Activated T-helper 17 cell treated with anti-CD3 and anti-CD28 coated beads, Interleukin-2, amount 50 U/mL, for 72 hours (primary cell): ENCODE measurements at places on chromosomes 1 and 21. TPM values are rescaled to one million over a fixed set of nuclear protein-coding genes. Genes with fewer than 3 reads are reported as not detected.

DNA sequence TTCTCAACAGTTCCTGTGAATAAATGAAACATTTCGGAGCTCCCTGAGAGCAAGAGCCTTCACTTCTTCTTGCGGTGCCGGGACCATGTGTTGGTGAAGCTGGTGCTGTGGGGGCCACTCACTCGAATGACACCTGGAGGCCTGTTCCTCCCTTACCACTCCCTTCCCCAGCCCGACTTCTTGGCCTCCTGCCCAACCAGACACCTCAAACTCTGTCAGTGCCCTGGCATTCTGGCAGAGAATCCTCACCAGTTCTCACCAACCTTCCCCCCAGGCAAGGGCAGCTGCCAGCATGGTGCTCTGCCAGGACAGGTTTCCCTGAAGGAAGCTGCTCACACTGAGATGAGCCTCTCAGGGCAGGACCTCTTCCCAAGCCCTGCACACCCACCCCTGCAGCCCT lies 68.3 kb downstream of the MPZL1 start:
- no peak for ATAC-seq

GRCh38 chr1:5239911-5240310 lies 585.5 kb downstream of the AJAP1 start:
- no peak for ATAC-seq

DNA sequence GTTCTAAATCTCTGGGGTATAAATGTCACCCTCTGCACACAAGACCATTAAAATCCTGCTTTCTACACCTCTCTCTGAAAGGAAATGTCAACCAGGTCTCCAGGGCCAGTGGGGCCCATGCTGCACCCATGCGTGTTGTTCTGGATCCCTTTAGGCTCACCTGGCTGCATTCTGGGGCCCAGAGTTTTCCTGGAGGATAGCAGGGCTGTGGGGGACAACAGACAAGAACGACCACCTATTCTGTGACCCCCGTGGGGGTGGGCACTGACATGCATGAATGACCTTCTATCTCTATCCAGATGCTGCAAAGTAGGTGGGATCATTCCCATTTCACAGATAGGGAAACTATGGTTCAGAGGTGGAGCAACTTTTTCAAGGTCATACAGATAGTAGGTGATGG lies 41.6 kb downstream of the TNNT2 start:
- no peak for ATAC-seq

FAM72B gene
- total RNA-seq: 22.9 TPM

GRCh38 chr1:117657949-117658660 lies 52.3 kb downstream of the TENT5C start:
- ATAC-seq: no peak

DNA sequence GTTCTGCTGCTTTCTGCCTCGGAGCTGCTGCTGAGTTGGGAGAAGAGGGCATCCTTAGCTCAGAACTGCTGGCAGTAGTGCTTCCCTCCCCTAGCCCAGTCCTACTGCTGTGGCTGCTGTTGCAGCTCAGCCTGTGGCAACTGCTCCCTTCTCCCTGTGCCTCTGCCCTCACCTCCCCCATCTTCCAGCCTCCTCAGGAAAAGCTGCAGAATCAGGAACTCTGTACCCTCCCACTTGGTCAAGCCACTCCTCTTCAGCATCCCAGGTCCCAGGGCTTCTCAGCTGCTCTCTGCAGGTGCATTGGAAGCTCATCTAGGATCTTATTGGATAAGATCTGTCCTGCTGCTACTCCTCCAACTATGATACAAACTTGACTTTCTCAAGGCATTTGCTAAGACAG lies 316.7 kb downstream of the BRINP2 start:
- no peak for ATAC-seq

DNA sequence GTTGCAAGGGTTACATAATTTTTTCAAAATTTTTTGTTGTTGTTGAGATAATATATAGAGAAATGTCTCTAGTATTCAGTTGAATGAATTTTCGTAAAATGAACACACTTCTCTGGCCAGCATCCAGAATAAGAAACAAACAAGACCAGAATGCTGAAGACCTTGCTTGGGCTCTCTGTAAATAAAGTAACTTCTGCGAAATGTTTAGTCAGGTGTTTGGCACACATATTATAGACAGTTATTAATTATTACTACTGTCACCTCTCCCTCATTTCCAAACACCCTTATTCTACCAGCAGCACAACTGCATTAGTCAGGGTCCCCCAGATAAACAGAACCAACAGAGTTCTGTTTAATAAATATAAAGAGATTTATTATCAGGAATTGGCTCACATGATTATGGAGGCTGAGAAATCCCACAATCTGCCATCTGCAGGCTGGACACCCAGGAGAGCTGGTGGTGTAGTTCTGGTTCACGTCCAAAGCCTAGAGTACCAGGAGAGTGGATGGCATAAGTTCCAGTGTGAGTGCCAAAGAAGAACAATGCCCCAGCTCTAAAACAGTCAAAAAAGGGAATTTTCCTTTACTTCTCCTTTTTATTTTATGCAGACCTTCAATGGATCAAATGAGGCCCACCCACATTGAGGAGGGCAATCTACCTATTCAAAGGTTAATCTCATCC lies 44.1 kb upstream of the KCND3 start:
- no peak for ATAC-seq

RHD gene
- not detected for total RNA-seq

DNA sequence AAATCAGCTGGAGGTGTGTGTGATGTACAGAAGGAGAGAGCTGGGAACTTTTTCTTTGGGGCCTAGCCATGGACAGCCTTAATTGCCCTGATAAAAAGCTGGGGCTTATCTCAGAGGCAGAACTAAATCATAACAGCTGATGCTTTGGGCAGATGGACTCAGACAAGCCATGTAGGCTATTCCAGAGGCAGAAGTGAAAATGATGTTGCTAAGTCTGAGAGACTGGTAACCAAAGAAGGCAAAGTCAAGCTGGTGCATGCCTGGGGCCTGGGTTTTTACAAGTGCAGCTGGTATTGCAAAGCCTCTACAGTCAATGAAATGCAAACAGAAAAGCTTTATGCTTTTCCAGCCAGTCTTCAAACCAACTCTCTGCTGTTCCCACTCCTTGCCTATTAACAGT lies 39.0 kb upstream of the LMX1A start:
- no peak for ATAC-seq

FCAMR gene
- not detected for total RNA-seq

- no peak for ATAC-seq
Observed at GRCh38 chr1:55706397-55706796, 491.2 kb upstream of the USP24 start.

DNA sequence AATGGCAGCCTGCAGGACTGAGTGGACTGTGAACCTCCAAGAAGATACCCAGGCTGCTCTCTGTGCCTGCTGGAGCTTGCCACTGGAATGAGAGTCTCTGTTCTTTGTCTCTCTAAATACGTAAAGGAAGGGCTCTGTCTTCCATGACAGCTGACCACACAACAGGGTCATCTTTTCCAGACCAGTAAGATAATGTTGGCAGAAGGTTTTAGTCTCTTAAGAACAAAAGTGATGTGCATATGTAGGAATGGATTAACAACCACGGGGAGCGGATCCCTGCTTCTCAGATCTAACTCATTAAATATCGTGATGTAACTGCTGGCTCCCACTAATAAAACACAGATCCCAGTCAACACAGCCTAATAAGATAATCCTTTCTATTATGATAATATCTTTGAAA lies 67.5 kb downstream of the MAP10 start:
- ATAC-seq: no peak

DNA sequence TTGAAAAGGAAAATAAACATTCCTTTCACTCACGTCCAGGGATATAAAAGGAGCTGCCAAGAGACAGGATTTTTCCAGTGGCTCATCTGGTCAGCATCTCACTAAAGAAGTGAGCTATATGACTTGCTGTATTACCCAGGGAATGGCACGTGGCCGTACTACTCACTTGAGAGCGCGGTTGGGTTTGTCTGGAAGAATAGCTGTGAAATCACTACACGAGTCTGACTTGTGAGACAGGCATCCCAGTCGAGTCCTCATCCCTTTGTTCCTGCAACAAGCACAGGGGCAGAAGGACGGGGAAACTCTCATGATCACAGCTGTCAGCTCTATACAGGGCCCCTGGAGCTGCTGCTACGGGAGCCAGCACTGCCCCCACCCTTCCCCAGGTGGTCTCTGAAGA lies 17.7 kb downstream of the RGS8 start:
- no peak for ATAC-seq

DNA sequence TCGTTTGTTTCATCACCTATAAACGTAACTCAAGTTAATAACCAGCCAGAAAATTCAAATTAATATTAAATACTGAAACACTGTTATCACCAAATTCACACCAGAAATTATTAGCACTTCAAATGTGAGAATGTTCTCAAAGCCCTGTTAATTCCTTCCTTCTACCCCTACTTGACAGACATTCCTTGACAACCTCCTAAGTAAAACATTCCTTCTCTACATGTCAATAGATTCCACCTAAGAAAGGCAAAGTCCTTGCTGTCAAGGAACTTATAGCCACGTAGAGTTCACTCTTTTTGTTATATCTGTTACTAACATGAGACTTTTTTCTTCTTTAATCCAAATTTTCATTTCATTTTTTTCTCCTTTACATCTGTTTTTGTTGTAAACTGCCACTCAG lies 441.5 kb downstream of the SMYD3 start:
- ATAC-seq: no peak

DNA sequence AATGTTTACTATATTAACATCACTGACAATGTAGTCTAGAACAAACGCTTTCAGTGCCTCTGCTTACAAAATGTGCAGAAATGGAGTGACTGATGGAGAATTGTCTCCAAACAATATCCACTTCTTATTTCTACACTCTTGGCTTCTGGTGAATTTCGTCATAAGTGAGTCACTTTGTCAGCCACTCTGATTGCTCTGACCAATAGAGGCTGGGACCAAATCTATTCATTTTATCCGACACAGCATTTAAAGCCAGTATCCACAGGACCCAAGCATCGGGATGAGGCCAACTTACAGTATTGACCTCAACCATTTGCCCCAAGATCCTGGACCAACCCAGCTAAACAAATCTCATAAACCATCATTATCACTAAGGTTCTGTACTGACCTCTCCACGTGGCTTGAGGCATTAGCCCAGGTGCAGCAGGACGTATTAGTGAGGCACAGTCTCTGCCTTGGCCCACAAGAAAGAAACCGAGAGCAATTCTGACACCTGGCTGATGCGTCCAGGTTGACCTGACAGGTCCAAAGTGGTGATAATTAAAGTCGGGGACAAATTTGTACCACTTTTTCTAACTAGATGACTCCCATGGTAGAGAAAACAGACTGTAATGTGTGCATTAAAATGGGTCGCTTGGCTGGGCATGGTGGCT lies 53.3 kb upstream of the ERO1B start:
- ATAC-seq: no peak

- no peak for ATAC-seq
Observed at GRCh38 chr1:242877229-242877628, 352.7 kb upstream of the PLD5 start.

GRCh38 chr1:26404641-26405040 lies 6.0 kb upstream of the LIN28A start:
- no peak for ATAC-seq

GRCh38 chr1:48654606-48655210 lies 122.0 kb downstream of the BEND5 start:
- no peak for ATAC-seq

CNR2 gene
- 0.04 TPM for total RNA-seq

- no peak for ATAC-seq
Observed at GRCh38 chr1:214550857-214551435, 456 bp downstream of the PTPN14 start.

GRCh38 chr1:2606396-2606880 lies 19.9 kb downstream of the PRXL2B start:
- ATAC-seq: no peak

DNA sequence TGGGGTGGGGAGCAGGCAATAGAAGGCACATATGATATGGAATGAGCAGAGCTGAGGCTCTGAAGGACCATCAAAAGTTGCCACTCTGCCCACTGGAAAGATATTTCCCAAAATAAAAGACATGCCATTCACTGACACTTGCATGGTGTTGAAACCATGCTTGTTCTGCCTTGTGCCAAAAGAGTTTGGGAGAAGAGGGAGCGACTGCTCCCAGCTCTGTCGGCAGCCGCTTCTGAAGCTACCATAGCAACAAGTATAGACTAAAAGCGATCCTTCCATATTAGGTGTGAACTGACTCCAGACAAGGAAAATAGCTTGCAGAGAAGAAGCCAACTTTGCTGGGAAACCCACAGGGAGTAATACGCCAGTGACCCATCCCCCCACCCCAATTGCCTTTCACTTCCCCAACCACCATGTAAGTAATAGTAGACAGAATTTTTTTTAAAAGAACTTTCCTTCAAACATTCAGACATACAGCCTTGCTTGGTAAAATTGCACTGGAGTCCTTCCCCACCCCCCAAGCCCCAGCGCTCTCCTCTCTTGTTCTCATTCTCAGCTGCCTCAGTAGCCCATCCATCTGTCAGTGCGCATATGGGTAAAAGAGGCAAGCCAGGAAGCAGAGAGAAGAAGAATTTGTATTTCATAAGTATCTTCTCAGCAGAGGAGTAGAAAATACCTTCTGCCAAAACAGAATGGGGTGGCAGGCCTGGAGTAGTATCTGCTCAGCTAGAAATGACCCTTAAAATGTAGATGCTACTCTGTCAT lies 263.7 kb downstream of the OMA1 start:
- ATAC-seq: no peak

GRCh38 chr1:33573661-33574060 lies 101.2 kb downstream of the ZSCAN20 start:
- no peak for ATAC-seq

DNA sequence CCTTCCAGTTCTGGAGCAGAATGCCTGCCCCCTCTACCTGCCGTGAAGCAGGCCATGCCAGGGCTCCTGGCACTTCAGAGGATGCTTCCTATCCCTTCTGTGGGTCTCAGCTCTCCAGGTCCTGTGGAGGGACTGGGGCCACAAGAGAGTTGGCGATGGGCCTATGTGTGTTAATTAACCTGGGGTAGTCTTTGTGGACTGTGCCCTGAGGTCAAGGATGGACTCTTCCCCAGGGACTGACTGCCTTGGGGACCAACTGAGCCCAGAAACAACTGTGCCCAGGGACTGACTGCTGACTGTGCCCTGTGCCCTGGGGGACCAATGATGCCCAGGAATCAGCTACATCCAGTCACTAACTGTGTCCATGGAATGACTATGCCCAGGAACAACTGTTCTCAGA lies 37.5 kb upstream of the POU3F1 start:
- ATAC-seq: no peak

- ATAC-seq: no peak
Observed at GRCh38 chr1:197284325-197284724, 16.3 kb downstream of the CRB1 start.
